ENCODE measurements at places on chromosomes 2 and 18.

- no peak for DNase-seq
Observed at GRCh38 chr2:181241797-181242196, 215.4 kb upstream of the ITGA4 start.

DNA sequence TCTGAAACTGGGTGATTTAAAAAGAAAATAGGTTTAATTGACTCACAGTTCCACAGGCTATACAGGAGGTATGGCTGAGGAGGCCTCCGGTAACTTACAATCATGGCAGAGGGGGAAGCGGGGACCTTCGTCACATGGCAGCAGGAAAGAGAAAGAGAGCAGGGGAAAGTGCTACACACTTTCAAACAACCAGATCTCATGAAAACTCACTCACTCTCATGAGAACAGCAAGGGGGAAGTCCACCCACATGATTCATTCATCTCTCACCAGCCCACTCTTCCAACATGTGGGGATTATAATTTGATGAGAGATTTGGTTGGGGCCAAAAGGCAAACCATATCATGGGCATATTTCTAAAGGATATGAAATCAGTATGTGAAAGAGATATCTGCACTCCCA lies 12.0 kb upstream of the ARHGAP15 start:
- no peak for DNase-seq

GRCh38 chr2:34102339-34102738 lies 503.2 kb upstream of the FAM98A start:
- no peak for DNase-seq

DNA sequence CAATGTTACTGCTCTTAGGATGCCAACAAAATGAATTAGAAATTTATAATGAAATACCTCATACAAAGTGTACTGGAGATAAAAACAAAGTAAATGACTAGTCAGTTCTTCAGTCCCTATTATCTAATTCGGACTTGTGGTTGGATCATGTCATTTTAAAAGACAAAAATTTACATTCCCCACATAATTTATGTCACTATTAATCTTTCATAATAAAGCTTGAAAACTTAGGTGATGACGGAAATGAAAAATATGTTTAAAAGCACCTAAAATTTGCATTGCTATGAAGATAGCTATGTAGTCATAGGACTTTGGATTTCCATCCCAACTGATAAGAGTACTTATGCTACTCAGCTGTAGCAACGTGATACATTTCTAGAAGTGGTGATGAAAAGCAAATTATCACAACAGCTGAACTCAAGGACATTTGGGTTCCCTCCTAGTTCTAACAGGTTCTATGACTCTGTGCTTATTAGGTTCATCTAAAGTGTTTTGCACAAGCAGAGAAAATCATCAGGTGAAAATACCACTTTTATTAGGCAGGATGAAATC lies 58.4 kb downstream of the LRPPRC start:
- DNase-seq: no peak

DNA sequence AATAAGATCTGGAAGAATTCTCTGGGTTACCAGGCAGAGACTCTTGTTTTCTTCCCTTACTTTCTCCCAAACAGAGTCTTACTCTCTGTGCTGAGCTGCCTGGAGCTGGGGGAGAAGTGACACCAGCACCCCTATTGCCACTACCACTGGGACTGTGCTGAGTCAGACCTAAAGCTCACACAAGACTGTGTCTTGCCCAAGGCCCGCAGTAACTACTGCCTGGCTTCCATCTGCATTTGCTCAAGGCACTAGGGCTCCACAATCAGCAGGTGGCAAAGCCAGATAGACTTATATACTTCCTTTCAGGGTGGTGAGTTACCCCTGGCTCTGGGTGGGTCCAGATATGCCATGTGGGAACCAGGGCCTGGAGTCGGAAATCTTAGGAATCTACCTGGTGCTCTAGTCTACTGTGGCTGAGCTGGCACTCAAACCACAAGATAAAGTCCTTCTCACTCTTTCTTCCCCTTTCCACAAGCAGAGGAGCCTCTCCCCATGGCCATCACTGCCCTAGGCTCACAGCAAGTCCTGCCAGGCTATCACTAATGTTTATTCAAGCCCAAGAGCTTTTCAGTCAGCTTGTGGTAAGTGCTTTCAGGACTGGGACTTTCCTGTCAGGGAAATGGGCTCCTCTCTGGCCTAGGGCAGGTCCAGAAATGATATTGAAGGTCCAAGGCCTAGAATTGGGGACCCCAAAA lies 27.6 kb upstream of the SERPINB2 start:
- no peak for DNase-seq

DNA sequence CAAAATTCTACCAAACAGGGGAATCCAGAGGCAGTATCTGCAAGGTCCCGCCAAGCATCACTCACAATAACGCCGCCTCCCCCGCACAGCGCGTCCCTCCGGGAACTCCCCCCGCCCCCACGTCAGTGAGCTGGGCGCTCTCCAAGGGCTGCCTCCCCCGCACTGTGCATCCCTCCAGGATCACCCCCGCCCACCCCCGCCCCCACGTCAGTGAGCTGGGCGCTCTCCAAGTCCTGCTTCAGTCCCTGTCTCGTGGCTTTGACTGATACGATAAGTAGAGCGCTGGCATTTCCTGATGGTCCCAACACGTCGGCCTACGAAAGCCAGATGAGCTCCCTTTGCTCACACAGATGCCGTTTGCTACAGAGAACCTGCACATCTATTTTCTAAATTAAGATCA lies 130.7 kb upstream of the TPO start:
- DNase-seq: no peak
